Mesothelial cell of epicardium (in vitro differentiated cells): ENCODE measurements at places on chromosomes 7 and 10.

DNA sequence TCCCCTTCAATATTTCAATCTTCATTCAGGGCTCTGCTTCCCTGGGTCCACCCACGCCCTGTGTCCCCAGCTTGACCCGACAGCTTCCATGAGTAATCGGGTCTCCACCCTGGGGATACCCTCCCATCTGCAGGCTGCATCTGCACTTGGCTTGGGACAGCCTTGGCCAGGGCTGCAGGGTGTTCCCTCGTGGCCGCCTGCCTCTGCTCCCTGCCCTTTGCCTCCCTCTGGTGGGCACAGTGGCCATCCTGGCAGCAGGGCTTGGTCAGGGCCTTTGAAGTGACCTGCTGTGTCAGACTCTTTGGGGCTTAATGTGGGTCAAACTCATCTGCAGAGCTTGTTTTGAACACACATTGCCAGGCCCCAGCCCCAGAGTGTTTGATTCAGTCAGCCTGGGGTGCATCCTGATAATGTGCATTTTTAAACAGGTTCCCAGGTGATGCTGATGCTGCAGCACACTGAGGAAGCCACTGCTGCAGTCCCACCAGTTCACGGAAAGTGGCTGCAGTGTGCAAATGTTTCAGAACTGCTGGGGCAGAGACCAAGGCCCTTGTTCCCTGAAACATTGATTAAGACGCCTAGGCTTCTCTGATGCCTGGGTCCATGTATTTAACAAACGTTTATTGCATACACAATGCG, 80.7 kb upstream of the SEC61G start:
- H3K27me3 ChIP-seq: no peaks in the 10 kb centered on the region
- no peaks in the 10 kb centered on the region for H3K36me3 ChIP-seq
- no peak overlapping the region for H3K27ac ChIP-seq
- H3K4me1 ChIP-seq: peaks cover 6% of the 10 kb centered on the region

GRCh38 chr7:130386876-130387275, 6.6 kb downstream of the CPA1 start:
- H3K27ac ChIP-seq: no peak overlapping the region
- no peak overlapping the region for H3K4me3 ChIP-seq
- no peak for DNase-seq
- H3K27me3 ChIP-seq: no peaks in the 10 kb centered on the region
- H3K4me1 ChIP-seq: peaks cover 9% of the 10 kb centered on the region

DNA sequence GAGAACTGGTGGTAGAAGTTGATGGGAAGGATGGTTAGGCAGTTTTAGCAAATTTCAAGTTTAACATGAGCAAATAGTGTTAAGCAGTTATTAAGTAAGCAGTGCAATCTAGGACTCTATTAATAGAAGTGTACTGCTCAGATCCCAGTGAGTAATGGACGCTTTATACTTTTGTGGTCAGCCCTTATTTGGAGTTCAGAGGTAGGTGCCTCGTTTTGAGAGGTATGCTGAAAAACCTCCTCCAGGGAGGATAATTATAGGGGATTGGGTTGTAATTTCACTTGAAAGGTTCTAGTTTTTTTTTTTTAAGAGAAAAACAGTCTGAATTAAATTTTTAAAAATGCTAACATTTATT, 33.5 kb upstream of the CCDC7 start:
- no peak overlapping the region for H3K4me3 ChIP-seq
- H3K36me3 ChIP-seq: no peaks in the 10 kb centered on the region
- H3K27me3 ChIP-seq: no peaks in the 10 kb centered on the region
- H3K4me1 ChIP-seq: peaks cover 6% of the 10 kb centered on the region

- H3K27ac ChIP-seq: no peak overlapping the region
- DNase-seq: no peak
- no peaks in the 10 kb centered on the region for H3K36me3 ChIP-seq
- H3K4me1 ChIP-seq: no peaks in the 10 kb centered on the region
- no peak overlapping the region for H3K4me3 ChIP-seq
Measured at GRCh38 chr10:76469675-76470074, 1038.3 kb downstream of the LRMDA start.

DNA sequence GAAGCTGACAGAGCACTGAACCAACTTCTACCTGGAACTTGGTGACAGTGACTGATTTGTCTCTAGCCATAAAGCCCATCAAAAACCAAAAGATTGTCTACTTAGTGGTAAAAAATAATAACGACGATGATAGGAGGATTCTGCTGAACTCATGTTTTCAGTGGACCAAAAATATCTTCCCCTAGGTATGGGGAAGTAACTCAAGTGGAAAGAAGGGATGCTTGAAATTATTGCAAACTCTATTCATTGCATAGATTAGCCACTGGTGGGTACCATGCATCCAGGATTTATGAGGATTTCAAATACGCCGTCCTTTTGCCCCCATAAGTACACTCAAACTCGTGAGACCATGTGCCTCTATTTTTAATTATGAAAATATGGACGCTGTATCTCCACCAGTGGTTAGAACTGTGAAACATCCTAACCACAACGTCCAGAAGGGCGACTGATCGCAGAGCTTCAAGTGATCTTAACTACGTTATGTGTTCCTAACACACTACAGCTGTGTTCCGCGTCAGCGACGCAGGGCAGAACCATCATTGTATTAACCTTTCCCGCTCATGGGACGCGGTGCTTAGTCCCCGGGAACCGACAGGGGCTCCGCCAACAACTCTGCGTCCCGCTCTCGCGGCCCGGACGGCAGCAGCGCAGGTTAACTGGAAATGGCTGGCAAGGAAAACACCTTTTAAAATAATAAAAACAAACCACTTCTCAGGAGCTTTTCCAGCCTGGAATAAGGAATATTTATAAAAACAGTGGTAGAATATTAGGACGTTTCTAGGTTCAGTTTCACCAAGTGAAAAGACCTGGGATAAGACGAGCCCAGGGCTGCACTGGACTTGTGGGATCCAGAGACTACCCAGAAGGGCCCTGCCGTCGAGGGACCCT, 776 bp downstream of the PEX1 start:
- H3K36me3 ChIP-seq: peaks cover 6% of the 10 kb centered on the region
- peaks cover 2% of the 10 kb centered on the region for H3K27me3 ChIP-seq
- peak; percentile 36 for DNase-seq
- peak overlapping the region; percentile 92 for H3K27ac ChIP-seq

DNA sequence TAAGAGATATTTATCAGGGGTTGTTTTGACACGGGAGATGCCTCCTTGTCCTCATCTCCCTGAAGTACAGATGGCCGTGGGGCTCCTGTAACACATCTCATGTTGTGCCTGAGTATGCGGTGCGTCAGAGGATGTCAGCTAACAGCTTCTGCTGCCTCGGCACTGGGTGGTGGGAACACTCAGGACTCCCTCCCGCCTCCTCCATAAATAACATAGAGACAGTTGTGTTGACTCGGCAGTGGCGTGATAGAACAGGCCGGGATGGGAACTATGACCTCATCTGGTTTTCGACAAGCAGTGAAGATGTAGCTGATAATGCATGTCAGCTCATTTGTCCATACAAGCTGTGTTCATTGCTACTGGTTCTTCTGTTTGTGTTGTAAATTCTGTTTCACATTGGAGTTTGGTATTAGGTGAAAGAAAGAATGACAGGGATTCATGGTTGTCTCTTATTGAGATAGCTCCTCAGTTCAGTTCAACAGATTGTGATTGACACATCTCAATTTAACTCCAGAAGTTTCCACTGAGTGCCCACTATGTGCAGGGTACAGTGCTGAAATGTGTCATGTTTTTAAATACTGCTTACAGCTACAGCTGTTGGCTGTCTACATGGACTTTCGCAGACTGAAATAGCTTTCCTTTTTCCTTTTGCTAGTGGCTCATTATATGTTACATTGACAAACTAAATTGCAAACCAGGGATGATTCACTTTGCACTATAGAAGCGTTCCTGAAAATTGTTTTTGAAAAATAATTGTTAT, 87.4 kb downstream of the CHN2 start:
- no peak overlapping the region for H3K4me3 ChIP-seq
- peak; percentile 35 for DNase-seq
- peaks cover 65% of the 10 kb centered on the region for H3K27me3 ChIP-seq
- H3K27ac ChIP-seq: no peak overlapping the region
- H3K4me1 ChIP-seq: peaks cover 7% of the 10 kb centered on the region
- no peaks in the 10 kb centered on the region for H3K36me3 ChIP-seq

- peaks cover 34% of the 10 kb centered on the region for H3K36me3 ChIP-seq
- DNase-seq: no peak
- H3K4me1 ChIP-seq: no peaks in the 10 kb centered on the region
- no peak overlapping the region for H3K4me3 ChIP-seq
Measured at GRCh38 chr7:44052771-44053365, 8.4 kb downstream of the DBNL start.
